CD4-positive, alpha-beta memory T cell (primary cell): ENCODE measurements at places on chromosomes 6 and 20. TPM values are rescaled to one million over a fixed set of nuclear protein-coding genes. Genes with fewer than 3 reads are reported as not detected.

- no peak overlapping the region for H3K4me3 ChIP-seq
- no peaks in the 10 kb centered on the region for H3K27me3 ChIP-seq
- H3K36me3 ChIP-seq, result no peaks in the 10 kb centered on the region
- peaks cover 53% of the 10 kb centered on the region for H3K4me1 ChIP-seq
- H3K27ac ChIP-seq, result no peak overlapping the region
These were observed 381.6 kb downstream of the UTRN start for GRCh38 chr6:144666781-144667180.

The CALHM6 gene
- total RNA-seq, result 2.4 TPM

DNA sequence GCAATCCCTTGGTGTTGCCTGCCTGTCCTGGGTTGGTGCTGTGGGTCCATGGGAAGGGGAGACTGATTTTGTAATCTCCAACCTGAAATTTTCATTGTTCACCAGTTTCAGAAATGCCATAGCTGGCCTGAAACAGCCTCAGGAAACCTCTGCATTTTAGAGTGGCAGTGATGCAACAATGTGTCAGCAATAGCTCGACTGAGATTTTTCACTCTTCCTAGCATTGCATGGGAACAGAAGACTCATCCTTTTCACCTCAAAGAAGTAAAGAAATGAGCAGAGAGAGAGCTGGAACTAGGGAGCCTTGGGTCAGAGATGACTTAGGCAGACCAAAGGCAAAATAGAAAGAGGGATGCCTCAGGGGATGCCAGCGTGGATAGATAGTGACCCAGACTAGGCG lies 23.7 kb upstream of the TMEM14A start:
- no peak overlapping the region for H3K27ac ChIP-seq
- no peaks in the 10 kb centered on the region for H3K4me1 ChIP-seq
- H3K36me3 ChIP-seq, result no peaks in the 10 kb centered on the region
- H3K27me3 ChIP-seq, result peaks cover 6% of the 10 kb centered on the region
- DNase-seq, result no peak

GRCh38 chr20:6744180-6744579 lies 23.3 kb upstream of the BMP2 start:
- H3K4me1 ChIP-seq, result no peaks in the 10 kb centered on the region
- H3K27me3 ChIP-seq, result no peaks in the 10 kb centered on the region
- H3K36me3 ChIP-seq, result no peaks in the 10 kb centered on the region
- no peak overlapping the region for H3K4me3 ChIP-seq
- DNase-seq, result no peak

DNA sequence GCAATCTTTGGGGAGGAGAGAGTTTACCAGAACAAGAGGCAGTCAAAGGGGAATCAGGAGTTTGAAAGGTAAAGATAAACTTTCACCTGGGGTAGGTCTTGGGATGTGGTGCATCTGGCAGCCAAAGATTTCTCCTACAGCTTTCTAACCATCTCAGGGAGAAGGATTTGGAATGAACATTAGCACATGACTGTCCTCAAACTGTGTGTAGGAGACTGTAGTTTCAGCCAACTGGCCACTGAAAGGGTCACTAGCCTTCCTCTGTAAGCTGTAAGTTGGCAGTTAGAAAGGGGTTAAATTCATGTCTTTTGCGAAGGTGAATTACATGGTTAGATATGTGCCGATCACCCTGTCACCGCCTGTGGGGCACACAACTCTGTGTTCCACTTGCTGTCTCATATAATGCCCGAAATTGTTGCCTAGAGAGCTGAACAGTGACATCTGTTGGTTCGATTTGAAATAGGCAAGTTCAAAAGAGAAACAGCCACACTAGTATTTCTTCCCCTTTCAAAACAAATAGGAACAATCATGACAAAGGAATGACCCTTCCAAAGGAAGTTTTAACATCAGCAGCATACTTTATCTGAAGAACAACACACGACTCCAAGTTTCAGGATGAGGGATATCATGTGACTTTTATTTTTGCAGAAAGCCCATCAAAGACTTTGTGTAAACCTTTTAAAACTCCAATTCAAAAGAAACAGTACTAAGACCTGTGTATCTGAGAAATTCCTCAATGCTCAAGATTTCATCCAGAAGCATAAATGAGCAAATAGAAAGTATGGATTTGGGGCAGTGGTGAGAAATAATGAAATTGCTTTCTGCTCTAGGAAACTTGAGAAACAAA lies 1.1 kb upstream of the OPN5 start:
- no peak overlapping the region for H3K4me3 ChIP-seq
- H3K36me3 ChIP-seq, result no peaks in the 10 kb centered on the region
- peak; percentile 43 for DNase-seq
- H3K27ac ChIP-seq, result no peak overlapping the region

The KCNK17 gene
- total RNA-seq, result not detected

The RAMACL gene
- total RNA-seq, result 0.41 TPM

- no peaks in the 10 kb centered on the region for H3K36me3 ChIP-seq
- H3K4me3 ChIP-seq, result no peak overlapping the region
- no peak overlapping the region for H3K27ac ChIP-seq
- H3K4me1 ChIP-seq, result peaks cover 45% of the 10 kb centered on the region
These were observed 9.4 kb downstream of the SNX9 start for GRCh38 chr6:157832250-157832967.

DNA sequence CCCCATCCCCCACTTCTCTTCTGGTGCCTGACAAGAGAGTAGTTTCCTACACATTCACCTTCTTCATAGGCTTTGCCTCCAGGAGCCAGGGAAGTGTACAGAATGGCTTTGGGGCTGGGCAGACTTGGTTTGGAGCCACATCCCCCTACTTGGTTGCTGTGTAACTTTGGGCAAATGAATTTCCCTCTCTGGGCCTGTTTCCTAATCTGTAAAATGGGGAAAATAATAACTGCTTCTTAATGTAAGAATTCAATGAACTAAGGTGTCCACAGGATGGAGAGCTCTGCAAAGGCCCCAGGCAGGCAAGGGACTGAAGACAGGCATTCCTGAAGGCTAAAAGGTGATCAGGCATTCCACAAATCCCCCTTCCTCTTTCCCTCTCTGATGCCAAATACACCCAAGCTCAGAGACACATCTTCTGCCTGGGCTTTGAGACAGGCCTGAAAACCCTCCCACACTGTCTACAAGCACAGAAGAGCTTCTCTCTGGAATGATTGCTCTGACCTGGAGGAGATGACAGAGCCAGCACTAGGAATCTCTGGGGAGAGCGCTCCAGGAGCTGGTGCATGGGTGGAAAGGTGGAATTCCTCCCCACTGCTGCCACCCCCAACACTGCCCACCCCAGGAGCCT lies 6.9 kb upstream of the C20orf203 start:
- H3K27me3 ChIP-seq, result no peaks in the 10 kb centered on the region
- H3K4me1 ChIP-seq, result no peaks in the 10 kb centered on the region
- no peaks in the 10 kb centered on the region for H3K36me3 ChIP-seq
- H3K27ac ChIP-seq, result no peak overlapping the region
- DNase-seq, result no peak

The PPP1R14C gene
- not detected for total RNA-seq

DNA sequence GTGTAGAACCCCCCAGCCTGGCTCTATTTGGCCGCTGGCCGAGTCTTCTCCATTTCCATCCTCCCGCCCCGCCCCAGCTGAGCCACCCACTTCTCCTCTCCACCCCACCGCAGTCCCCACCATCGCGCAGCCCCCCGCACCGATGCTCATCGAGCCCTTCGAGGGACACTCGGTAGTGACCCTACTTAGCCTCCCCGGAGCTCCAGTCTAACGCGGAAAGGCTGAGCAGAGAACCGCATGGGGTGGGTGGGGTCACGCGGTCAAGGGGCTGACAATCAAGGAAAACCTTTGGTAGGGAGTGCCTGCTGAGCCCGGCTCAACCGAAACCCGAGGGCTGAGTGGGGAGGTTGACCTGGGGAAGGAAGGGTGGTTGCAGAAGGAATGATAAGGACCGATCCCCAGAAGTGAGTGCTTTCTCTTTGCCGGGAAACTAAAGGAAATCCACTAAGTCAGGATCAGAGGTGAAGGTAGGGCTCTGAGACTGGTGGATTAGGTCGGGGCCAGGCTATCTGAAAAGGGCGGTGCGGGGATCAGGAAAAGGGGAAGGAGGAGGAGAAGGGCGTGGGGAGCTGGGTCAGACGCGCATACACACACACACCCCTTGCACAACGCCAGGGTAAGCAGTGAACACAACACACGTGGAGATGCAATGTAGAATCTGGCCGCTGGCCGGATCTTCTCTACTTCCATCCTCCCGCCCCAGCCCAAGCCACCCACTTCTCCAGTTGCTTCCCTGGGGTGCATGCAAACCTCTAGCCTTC lies 49.8 kb downstream of the CPXM1 start:
- peaks cover 5% of the 10 kb centered on the region for H3K27me3 ChIP-seq
- peaks cover 27% of the 10 kb centered on the region for H3K4me1 ChIP-seq
- DNase-seq, result no peak
- no peak overlapping the region for H3K27ac ChIP-seq
- peak overlapping the region; percentile 33 for H3K4me3 ChIP-seq
- no peaks in the 10 kb centered on the region for H3K36me3 ChIP-seq

- H3K4me1 ChIP-seq, result no peaks in the 10 kb centered on the region
- no peak overlapping the region for H3K27ac ChIP-seq
- no peak for DNase-seq
- H3K36me3 ChIP-seq, result no peaks in the 10 kb centered on the region
These were observed 19.4 kb upstream of the TRAF3IP2 start for GRCh38 chr6:111625099-111625416.

The VARS1 gene
- 39.6 TPM for total RNA-seq

The PLCB1 gene
- total RNA-seq, result 9.6 TPM
